ENCODE measurements at places on chromosomes 7 and 10.

DNA sequence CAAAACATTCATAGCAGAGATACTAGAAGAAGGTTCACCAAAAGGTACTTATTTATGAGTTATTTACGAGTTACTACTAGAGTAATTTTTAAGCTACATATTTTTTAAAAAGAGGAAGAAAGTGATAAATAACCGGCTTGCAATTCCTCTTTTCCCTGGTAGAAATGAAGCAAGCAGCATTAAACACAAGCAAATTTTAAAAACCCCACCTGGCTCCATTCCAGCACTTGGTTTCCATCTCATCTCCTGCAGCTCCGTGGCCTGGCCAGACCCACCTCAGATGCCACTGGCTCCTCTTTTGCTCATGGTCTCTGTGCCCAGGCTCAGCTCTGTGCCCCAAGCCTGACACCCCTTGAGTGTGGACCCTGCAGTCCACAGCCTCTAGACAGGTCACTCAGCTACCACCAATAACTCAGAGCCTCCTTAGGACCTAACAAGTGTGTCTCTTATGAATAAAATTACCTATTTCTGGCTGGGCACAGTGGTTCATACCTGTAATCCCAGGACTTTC is 479.5 kb downstream of the TNS3 start:
- no peak for DNase-seq

- DNase-seq, result no peak
Measured at GRCh38 chr10:31622978-31623377, 304.0 kb downstream of the ZEB1 start.

GRCh38 chr10:3948843-3949242 is 163.8 kb upstream of the KLF6 start:
- DNase-seq, result peak; percentile 68

DNA sequence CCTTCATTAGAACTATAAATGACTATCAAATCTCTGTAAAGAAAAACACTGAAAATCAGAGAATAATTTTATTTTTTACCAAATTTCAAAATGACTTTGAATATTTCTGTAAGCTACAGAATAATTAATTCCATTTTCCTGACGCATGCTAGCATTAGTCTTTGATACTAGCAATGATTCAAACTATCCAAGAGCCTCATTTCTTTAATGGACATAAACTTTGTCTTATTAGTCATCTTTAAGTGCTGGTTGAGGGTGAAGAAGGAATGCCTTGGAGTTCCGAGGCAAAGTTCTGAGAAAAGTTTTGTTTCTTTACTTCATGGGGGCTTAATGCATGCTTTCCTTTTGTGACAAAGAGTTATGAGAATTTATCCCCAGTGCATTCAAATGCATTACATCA is 137.3 kb downstream of the AGMO start:
- DNase-seq, result no peak

GRCh38 chr7:97513326-97513725 is 218.6 kb upstream of the TAC1 start:
- DNase-seq, result no peak

- DNase-seq, result no peak
Measured at GRCh38 chr7:113200281-113200680, 81.9 kb upstream of the SMIM30 start.

DNA sequence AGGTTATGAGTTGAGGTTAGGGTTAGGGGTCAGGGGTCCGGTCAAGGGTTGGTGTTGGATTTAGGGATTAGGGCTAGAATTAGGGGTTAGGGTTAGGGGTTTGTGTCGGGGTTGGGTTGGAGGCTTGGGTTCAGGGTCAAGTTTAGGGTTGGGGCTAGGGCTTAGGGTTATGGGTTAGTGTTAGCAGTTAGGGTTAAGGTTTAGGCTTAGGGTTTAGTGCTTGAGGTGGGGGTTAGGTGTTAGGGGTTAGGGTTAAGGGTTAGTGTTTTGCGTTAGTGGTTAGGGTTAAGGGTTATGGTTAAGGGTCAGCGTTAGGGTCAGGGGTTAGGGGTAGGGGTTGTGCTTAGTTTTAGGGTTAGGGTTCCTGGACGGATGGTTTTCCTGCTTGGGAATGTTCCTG is 1.7 kb upstream of the SYCE1 start:
- DNase-seq, result no peak

- no peak for DNase-seq
Measured at GRCh38 chr10:3654980-3655379, 130.0 kb downstream of the KLF6 start.

DNA sequence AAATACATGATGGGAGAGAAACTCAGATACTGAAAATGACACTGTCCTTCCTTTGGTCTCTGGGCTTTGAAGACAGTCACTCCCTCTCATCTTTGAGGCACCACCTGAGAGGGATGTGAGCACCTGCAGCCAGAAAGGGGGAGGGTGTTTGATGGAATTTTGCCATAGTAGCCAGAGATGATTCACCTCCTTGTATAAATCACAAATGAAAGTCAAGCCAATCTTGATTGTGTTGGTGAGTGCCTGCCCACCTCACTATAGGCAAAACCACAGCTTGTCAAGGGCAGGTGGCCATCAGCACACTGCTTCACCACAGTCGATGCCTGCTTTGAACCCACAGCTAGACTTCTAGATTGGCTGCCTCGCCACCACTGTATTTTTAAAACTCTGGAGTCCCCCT is 48.2 kb downstream of the PON1 start:
- DNase-seq, result no peak

GRCh38 chr10:130772056-130772455 is 539.5 kb downstream of the TCERG1L start:
- DNase-seq, result no peak

DNA sequence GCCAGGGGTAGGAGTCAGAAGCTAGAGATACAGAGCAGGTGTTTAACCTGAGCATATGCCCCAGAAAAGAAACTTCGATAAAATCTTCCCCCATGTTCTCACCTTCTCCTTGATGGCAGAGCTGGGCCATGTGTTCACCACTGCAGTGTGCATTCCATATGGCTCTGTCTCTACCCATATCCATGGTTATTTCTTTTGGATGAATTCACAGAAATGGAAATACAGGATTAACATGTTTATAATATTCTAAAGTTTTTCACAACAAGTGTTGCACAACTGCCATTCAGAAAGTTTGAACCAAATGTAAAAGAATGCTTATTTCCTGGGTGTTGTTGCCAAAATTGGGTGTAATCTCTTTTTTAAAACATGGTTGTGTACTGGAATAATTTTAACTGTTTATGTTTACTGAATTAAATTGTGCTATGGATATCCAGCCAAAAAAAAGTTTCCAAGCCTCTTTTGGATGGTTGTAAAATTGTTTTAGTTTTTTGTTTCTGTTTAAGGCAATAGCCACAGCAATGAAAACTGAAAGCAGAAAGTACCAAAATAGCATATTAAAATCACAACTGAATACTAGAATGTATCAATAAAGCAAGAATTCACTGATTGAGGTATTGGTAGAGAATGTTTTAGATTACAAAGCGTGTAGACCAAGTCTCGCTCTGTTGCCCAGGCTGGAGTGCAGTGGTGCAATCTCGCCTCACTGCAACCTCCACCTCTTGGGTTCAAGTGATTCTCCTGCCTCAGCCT is 19.9 kb upstream of the CCNY start:
- no peak for DNase-seq

DNA sequence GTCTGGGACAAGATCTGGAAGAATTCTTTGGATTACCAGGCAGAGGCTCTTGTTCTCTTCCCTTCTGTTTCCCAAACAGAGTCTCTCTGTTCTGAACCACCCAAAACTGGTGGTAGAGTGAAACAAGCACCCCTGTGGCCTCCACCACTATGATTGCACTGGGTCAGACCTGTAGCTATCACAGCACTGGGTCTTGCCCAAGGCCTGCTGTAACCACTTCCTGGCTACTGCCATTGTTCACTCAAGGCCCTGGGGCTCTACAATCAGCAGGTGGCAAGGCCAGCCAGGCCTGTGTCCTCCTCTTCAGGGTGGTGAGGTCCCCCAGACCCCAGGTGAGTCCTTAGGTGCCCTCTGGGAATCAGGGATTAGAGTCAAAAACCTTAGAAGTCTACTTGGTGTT is 4.1 kb upstream of the LRRC17 start:
- DNase-seq, result no peak

DNA sequence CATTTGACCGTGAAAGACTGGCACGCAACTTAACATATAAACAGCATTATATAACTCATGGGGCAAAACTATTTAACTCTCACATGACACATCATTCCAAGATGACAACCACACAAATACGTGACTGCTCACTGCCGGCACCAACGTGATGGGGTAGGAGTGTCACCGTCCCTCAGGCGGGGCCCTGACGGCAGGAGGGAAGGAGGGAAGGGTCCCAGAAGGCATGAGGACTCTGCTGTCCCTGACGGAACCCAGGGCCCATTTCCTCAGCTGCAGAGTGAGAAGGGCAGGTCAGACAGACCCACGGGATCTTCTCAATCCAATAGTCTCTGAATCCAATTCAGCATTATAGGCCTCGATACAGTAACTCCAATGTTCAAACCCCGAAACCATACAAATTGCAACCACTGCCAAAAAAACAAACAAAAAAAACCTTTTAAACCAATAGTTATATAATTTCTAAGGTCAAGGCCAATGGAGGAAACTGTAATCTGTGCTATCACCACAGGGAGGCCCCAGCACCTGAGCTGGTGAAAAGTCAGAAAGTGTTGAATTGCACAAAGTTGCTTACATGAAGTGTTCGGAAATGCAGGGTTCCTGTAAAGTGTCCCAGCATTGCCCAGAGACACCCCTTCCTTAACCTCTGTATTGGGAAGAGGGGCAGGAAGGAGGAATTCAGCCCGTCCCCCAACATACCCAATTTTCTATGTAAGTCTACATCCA is 137.4 kb downstream of the TNS3 start:
- no peak for DNase-seq

- DNase-seq, result no peak
Measured at GRCh38 chr10:126373972-126374371, 14.3 kb downstream of the ADAM12 start.

DNA sequence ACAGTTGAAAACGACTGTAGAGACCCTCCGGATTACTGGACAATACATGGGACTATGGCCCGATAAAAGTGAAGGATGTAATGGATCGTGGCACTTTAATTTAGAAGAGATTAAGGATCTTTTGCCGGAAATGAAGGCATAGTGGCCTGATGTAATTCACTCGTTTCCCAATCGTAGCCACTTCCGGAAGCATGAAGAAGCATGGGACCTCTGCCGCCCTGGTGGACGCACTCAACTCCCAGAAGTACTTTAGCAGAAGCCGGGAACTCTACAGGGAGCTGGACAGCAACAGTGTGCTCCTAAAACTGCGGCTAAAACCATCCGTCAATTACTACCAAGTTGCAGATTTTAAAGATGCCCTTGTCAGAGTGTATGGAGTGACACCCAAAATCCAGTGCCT is 59.6 kb upstream of the NUPR2 start:
- DNase-seq, result no peak

GRCh38 chr10:50990568-50991455 is 83.5 kb upstream of the PRKG1 start:
- DNase-seq, result no peak

DNA sequence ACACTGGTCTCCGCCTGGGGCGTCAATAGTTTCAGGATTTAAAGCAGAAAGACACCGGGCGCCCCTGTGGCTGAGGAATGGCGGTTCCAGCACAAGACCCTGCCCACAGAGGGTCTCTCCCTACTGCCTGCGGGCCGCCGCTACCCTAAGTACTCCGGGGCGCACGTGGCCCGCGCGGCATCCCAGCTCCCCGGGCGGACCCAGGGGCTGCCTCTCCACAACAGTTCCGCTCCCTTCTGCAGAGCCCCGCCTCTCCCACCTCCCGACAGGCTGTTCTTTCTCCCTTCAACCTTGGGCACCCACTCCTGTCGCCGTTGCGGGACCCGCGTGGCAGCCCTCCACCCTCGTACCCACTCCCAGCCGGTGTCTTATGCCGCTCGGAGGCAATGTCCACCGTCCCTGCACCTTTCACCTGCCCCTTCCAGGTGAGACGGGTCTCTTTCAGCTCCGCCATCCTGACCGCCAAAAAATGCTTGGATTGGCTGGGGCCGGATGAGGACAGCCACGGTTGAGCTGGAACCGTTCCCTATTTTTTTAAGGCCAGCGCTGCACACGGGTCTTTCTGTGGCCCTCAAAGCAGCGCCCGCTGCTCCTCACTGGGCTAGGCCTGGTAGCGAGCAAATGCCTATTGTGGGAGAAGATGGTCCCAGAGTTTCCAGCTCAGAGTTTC is 1.6 kb upstream of the NKX2-3 start:
- no peak for DNase-seq

- no peak for DNase-seq
Measured at GRCh38 chr7:67413670-67414069, 417.0 kb downstream of the TYW1 start.

- DNase-seq, result no peak
Measured at GRCh38 chr7:48298779-48299178, 127.5 kb downstream of the ABCA13 start.

- no peak for DNase-seq
Measured at GRCh38 chr7:18760631-18761445, 265.3 kb downstream of the HDAC9 start.

DNA sequence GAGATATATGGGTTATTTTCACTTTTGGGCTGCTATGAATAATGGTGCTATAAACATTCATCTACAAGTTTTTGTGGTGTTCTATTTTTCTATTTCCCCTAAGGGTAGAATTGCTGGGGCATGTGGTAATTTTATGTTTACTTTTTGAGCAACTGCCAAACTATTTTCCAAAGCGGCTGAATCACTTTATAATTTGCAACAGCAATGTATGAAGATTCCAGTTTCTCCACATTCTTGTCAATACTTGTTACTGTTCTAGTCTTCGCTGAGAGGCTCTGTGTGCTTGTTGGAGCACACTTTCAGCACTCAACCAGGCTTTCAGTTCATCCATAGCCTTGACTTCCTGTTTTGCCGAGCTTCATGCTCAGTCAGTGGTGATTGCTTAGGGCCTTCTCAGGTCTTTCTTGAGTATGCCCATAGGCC is 39.0 kb downstream of the ADK start:
- DNase-seq, result no peak

GRCh38 chr7:37960483-37960882 is 40.0 kb downstream of the EPDR1 start:
- DNase-seq, result no peak

- DNase-seq, result no peak
Measured at GRCh38 chr7:66748791-66749190, 8.3 kb downstream of the RABGEF1 start.

DNA sequence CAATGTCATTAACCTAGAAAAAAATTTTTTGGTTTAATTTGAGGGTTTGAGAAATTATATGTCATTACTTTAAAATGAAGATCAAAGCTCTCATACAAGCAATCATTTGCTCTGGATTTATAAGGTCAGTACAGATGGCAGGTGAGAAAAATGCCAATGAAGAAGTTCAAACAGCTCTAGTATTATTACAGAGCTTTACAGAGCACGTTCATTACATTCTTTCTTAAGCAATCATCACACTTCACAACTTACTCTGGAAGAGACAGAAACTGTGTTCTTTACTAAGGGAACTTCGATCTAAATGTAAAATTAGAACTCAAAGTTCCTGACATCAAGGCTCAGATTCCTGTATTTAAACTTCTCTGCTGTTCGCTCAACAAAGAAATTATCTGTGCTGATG is 153.4 kb downstream of the ATE1 start:
- no peak for DNase-seq

GRCh38 chr10:73964743-73965142 is 33.2 kb upstream of the VCL start:
- no peak for DNase-seq

Measured in effector CD4-positive, alpha-beta T cell (primary cell).